Activated T-helper 2 cell treated with anti-CD3 and anti-CD28 coated beads, Interferon-gamma antibody, Interleukin-2, Interleukin-4, amounts not matched to agents 10 μg/mL and 5 μg/mL and 100 μg/mL, durations not matched to agents 14 hours and 24 hours and 36 hours (primary cell): ENCODE measurements at places on chromosomes 6 and 20. TPM values are rescaled to one million over a fixed set of nuclear protein-coding genes. Genes with fewer than 3 reads are reported as not detected.

- H3K4me1 ChIP-seq: peaks cover 62% of the 10 kb centered on the region
- no peak overlapping the region for H3K4me3 ChIP-seq
- peaks cover 7% of the 10 kb centered on the region for H3K36me3 ChIP-seq
- peaks cover 36% of the 10 kb centered on the region for H3K27me3 ChIP-seq
- H3K27ac ChIP-seq: peak overlapping the region; percentile 57
- no peak for DNase-seq
Measured at GRCh38 chr6:151288712-151289398, 49.1 kb downstream of the AKAP12 start.

GRCh38 chr6:117493470-117493869 is 11.0 kb downstream of the DCBLD1 start:
- DNase-seq: no peak
- no peak overlapping the region for H3K27ac ChIP-seq
- no peak overlapping the region for H3K4me3 ChIP-seq
- H3K4me1 ChIP-seq: peaks cover 15% of the 10 kb centered on the region
- peaks cover 4% of the 10 kb centered on the region for H3K27me3 ChIP-seq

DNA sequence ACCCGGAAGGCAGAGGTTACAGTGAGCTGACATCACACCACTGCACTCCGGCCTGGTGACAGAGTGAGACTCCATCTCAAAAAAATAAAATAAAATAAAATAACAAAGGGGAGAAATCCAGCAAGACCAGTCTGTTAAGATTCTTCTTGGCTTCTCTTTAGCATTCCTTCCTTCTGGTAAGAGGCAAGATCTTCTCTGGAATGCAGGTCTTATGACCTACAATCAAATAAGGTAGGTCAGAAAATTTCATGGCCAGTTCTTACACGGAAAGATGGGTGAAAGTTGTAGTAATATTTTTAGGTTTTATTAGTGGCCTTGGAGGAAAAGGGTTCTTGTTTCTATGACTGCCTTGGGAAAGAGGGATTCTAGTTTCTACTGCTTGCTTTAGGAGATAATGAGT is 180.9 kb downstream of the FUT9 start:
- H3K4me1 ChIP-seq: no peaks in the 10 kb centered on the region
- H3K36me3 ChIP-seq: no peaks in the 10 kb centered on the region
- no peak overlapping the region for H3K4me3 ChIP-seq
- no peaks in the 10 kb centered on the region for H3K27me3 ChIP-seq

- H3K4me1 ChIP-seq: no peaks in the 10 kb centered on the region
- no peak overlapping the region for H3K27ac ChIP-seq
- DNase-seq: no peak
- no peaks in the 10 kb centered on the region for H3K27me3 ChIP-seq
- no peak overlapping the region for H3K4me3 ChIP-seq
Measured at GRCh38 chr6:152220786-152221185, 413.3 kb downstream of the ESR1 start.

DNA sequence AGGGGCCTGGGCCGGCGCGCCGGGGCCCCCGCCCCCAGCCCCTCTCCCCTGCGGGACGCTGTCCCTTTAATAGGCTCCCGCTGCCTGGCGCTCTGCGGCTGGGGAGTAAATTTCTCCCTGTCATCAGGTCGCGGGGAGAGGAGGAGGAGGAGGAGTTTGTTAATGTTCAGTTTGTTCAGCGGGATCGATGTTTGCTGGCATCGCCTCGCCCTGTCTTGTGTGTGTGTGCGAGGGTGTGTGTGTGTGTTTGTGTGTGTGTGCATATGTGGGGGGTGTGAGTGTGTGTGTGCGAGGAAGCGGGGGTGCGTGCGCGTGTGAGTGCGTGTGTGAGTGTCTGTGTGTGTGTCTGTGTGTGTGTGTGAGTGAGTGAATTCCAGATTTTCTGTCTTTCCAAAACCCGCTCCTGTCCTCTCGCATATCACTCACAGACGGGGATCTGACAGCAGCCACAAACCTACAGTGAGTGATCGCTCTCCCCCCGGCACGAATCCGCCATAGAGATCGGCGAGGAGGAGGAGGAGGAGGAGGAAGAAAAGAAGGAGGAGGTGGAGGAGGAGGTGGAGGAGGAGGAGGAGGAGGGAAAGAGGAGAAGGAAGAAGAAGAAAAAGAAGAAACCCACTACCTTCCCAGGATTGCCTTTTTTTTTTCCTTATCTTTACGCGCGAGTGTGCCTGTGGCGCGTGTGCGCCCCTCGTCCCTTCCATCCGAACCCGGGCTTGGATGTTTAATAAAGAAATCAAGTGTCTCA is at the start of gene TSHZ2:
Gene TSHZ2 (plus strand): TSS at position 169 of the 748 bp plus-strand sequence. CDS start 936 bp downstream, outside the sequence.
- H3K27ac ChIP-seq: peak within 1 kb of the TSS; percentile 94
- H3K36me3 ChIP-seq: no peaks in the 10 kb centered on the region
- peak within 1 kb of the TSS; percentile 93 for H3K4me3 ChIP-seq
- peaks cover 37% of the 10 kb centered on the region for H3K4me1 ChIP-seq
- H3K27me3 ChIP-seq: peaks cover 17% of the 10 kb centered on the region

GRCh38 chr20:1661542-1662299 is 4.1 kb upstream of the SIRPG start:
- H3K4me3 ChIP-seq: peak overlapping the region; percentile 34
- DNase-seq: no peak
- H3K27ac ChIP-seq: peak overlapping the region; percentile 88
- peaks cover 87% of the 10 kb centered on the region for H3K4me1 ChIP-seq
- H3K27me3 ChIP-seq: no peaks in the 10 kb centered on the region
- H3K36me3 ChIP-seq: peaks cover 14% of the 10 kb centered on the region

DNA sequence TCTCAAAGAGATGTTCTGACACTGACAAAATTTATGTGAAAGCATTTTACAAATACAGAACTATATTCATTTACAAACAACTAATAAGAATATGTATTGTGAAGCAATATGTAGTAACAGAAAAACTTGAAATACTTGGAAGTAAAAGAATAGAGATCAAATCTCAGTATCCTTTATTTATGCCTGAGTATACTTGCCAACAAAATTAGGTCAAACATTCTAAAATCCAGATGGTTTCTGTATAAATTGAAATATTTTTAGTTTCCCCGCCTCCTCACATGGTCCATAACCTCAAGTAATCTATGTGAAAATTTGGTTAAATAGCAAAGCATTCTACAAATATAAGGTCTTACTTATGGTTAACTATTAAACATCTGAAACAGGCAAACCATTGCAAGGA is 545.4 kb downstream of the EYS start:
- H3K27me3 ChIP-seq: no peaks in the 10 kb centered on the region
- no peak for DNase-seq
- H3K27ac ChIP-seq: no peak overlapping the region
- H3K4me1 ChIP-seq: no peaks in the 10 kb centered on the region

GRCh38 chr6:132589454-132589853 is at the start of gene TAAR5:
TSS of gene TAAR5 (minus strand) at chr6:132589741. CDS start at chr6:132589686, 55 bp downstream.
- no peaks in the 10 kb centered on the region for H3K4me1 ChIP-seq
- H3K4me3 ChIP-seq: no peak within 1 kb of the TSS
- no peak for DNase-seq
- H3K27me3 ChIP-seq: peaks cover 8% of the 10 kb centered on the region
- no peaks in the 10 kb centered on the region for H3K36me3 ChIP-seq

GRCh38 chr6:16324606-16325225 is 86.3 kb downstream of the GMPR start:
- peaks cover 47% of the 10 kb centered on the region for H3K4me1 ChIP-seq
- H3K27me3 ChIP-seq: no peaks in the 10 kb centered on the region
- H3K36me3 ChIP-seq: peaks cover 44% of the 10 kb centered on the region
- DNase-seq: no peak
- H3K27ac ChIP-seq: peak overlapping the region; percentile 48

Gene LRRN4
- 0.11 TPM in 1 of 2 replicates, not detected in the other for total RNA-seq

Gene BPIFB2
- total RNA-seq: not detected in 2 replicates
